Muscle of arm (tissue), 14 donors: ENCODE measurements at places on chromosomes 7 and 10.

GRCh38 chr7:150801242-150801945 is 825 bp downstream of the TMEM176A start:
- no peak for DNase-seq

GRCh38 chr7:7331523-7331922 is 149.2 kb downstream of the C1GALT1 start:
- no peak for DNase-seq

DNA sequence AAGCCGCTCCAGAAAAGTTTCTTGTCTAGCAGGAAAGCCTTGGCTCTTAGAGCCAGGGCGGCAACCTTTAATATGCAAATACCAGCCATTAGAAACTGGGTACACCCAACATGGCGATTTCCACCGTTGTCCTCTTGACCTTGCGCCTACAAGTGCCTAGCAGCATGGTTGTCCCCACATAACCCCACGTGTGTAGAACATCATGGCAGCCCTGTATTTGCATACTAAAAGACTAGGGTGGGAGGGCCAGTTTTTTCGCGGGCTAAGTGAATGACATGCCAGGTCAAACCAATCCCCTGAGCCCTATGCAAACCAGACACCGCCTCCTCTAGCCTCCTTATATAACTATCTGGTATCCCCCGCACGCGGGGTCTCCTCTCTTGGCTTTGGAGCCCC is 58.4 kb upstream of the FZD8 start:
- DNase-seq = no peak

GRCh38 chr7:136293272-136293671 is 316.1 kb upstream of the MTPN start:
- no peak for DNase-seq

DNA sequence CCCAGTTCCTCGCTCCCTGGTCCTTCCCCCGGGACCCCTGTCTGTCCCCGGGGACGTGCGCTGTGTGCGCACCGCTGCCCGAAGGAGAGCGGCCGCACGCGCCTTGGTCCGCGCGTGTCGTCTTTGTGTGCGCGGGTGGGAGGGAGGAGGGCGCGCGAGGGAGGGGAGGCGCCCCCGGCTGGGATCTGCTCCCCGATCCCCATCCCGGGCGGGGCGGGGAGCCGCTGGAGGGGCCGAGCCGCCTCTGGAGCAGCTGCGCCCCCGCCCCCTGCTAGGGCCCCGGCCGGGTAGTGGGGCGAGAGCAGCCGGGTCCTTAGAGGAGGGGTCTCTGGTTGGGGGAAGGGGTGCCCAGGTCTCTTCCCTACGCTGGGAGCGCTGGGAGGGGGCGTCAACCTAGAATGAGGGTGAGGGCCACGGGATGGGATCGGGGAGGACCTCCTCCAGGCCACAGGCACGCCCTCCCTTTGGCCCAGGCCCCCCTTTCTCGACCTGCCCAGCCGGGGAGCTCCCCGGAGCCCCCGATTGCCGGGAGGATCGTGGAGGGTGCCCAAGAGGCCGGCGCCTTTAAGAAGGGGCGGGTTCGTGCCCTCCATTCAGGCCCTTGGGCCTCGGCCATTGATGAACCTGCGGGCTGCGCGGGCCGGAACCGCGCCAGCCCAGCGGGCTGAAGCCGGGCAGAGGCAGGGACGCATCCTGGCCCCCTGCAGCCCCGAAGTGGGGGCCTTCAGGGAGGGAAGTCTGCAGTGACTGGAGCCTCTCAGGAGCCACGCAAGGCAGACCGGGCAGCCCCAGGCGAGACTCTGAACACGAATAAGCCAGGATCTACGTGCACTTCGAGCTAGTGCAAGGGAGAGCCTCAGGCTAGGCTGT is 678 bp downstream of the SH2B2 start:
- no peak for DNase-seq

GRCh38 chr10:91987397-91988037 is 63.9 kb downstream of the BTAF1 start:
- DNase-seq = no peak

DNA sequence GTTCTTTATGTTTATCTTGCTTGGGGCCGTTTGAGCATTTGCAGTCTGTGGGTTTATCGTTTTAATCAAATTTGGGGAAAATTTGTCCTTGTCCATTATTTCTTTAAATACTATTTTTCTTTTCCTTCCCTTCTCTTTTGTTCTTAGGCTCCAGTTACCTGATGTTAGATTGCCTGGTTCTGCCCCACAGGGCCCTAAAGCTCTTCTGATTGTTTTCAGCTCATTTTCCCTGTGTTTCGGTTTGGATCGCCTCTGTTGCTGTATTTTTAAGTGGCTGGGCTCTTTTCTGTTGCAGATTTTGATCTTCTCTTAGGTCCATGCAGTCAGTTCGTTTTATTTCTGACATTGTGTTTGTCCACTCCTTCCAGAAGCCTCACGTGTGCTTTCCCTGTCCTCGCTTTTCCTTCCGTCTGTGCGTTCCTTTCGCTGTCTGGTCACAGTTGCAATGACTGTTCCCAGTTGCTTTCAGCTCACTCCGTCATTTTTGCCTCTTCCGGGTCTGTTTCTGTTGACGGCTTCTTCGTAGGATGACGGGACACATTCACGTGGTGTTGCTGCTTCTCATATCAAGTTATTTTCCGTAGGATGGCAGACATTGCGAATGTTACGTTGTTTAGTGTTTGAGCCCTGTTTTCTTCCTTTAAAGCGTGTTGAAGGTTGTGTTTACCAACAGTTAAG is 111.4 kb downstream of the INPP5A start:
- DNase-seq = no peak

DNA sequence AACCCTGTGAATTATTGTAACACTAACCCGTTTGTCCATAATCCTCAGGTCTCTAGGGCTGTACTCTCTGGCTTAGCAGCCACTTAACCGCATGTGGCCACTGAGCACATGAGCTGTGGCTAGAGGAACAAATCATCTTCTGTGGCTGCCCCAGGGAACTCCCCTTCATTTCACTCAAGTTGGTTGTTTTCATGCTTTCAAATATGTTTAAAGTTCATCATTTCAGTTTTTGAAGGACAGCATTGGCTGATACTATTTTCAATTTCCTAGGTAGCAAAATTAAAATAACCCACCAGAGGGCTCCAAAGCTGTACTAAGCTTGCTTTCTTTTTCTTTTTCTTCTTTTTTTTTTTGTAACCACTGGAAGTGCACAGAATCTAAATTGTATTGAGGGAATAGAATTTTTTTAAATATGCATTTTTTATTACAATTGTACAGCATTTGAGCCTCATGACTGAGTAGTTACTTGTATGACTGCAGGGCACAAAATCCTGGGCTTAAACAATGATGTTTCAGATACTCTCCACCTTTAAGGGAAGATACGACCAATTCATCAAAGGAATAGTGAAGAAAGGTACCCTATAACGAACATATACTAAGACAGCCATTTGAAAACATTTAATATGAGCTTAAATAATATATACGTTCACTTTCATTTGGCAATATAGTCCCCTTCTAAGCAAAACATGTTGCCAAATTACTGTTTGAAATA is 38.6 kb downstream of the MRC1 start:
- DNase-seq = peak; percentile 19

- peak; percentile 11 for DNase-seq
These were observed 29.5 kb downstream of the CTNNA3 start for GRCh38 chr10:67666416-67667034.

DNA sequence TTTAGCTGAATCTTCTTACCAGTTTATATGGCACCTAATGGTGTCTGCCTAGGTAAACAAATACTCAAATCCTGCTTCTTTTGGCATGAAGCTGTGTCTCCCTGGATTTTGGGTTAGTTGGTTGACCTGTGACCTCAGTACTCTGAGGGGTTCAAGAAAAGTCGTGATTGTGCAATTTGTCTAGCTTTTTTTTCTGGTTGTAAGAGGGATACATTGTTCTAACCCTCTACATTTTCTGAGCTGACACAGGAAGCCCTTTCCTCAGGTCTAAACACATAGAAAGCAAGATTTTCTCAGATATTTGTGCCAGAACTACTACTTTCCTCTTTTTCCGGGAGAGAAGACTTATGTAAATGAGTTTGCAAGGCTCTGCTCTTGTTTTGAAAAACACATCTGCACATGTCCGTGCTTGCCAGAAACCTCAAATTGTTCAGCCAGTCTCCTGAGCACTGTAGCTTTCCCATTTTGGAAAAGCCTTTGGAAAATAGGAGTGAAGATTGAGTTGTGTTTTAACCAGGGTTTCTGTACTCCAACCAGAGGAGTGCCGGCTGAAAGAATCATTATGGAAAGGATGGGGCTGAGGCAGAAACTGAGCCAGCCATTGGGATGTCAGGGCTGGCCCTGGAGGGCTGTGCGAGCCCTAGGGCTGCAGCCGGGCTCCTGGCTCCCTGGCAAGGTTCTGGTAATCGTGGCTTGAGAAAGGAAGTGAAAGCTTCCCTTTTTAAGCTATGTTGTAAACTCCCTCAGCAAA is 31.3 kb upstream of the CXCL12 start:
- peak; percentile 86 for DNase-seq

DNA sequence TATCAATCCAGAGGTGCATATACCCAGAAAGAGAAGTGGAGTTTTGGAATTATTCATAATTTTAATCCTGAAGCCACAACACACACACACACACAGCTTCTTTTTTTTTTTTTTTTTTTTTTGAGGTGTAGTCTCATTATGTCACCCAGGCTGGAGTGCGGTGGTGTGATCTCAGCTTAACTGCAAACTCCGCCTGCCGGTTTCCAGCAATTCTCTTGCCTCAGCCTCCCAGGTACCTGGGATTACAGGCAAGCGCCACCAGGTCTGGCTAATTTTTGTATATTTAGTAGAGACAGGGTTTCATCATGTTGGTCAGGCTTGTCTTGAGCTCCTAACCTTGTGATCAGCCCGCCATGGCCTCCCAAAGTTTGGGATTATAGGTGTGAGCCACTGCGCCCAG is 35.4 kb downstream of the TET1 start:
- DNase-seq = no peak

DNA sequence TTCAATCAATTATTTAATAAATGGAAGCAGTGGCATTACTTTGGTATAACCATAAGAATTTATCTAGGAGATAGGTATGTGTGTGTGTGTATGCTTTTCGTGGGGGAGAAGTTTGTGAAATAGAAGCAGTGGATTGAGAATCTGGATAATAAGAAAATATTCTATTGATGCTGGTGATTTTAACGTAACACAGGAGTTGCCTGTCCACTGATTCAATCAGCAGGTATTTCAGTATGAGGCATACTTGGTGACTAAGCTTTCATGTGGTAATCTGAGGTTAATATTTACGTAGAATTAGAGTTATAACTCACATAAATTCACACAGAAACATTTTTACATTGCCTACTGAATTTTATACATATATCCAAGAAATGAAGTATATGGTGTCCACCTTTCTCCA is 568.0 kb downstream of the ZWINT start:
- no peak for DNase-seq

- DNase-seq = no peak
These were observed 75.4 kb downstream of the WIPF3 start for GRCh38 chr7:29881724-29882123.

- DNase-seq = no peak
These were observed 84.6 kb downstream of the VPS50 start for GRCh38 chr7:93316730-93317129.

- no peak for DNase-seq
These were observed 54.5 kb upstream of the OPALIN start for GRCh38 chr10:96413151-96413787.
